ENCODE measurements at places on chromosomes 6 and 20.

GRCh38 chr20:17427638-17428037, 103.5 kb downstream of the BFSP1 start:
- no peak for DNase-seq

- no peak for DNase-seq
Observed at GRCh38 chr20:39263076-39263475, 300.9 kb downstream of the DHX35 start.

DNA sequence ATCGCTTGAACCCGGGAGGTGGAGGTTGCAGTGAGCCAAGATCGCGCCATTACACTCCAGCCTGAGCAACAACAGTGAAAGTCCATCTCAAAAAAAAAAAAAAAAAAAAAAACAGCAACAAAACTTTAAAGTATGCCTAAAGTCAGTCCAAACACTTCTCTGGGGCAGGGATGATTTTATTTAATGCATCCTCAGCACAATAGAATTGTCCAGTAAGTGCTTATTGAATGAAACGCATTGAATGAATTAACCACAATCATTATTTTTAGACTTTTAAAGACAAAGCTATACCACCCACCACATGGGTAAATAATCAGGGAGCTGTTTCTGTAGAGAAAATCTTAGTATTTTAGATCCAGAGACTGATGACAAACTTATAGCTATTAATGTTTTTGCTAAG, 16.6 kb upstream of the CTAGE9 start:
- no peak for DNase-seq

DNA sequence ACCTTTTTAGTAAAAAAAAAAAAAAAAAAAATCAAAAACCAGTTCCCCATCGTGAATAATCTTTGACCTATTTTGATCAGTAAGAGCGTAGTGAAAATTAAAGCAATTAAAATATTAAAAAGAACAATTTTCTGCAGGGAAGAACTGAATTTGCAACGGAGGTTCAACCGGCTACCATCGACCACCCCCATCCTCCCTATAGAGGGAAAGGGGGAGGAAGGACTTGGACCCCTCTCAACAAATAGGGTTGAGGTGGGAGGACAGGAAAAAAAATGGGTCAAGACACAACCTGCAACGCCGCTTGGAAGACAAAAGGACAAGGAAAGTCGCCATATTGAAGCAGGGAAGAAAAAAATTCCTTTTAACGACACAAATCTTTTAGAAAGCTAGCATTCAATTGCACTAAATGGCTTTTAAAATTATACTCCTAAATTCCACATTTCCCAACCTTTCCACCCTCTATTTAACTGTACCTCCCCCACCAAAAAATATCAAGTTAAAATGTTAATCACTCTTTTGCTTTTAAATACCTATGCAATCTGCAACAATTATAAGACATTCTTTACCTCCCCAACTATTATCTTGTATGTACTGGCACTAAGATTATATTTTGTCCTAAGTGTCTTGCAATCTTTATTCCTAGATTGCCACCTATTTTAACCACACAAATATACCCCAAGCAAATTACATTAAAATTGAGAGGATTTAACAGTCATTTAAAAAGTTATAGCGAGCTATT, 1.7 kb downstream of the PPP1R10 start:
- no peak for DNase-seq

- DNase-seq = no peak
Observed at GRCh38 chr6:81401970-81402690, 350.4 kb downstream of the TENT5A start.

- no peak for DNase-seq
Observed at GRCh38 chr6:13671548-13672127, 40.0 kb downstream of the RANBP9 start.

GRCh38 chr6:43773050-43773979, 3.3 kb downstream of the VEGFA start:
- peak; percentile 27 for DNase-seq

DNA sequence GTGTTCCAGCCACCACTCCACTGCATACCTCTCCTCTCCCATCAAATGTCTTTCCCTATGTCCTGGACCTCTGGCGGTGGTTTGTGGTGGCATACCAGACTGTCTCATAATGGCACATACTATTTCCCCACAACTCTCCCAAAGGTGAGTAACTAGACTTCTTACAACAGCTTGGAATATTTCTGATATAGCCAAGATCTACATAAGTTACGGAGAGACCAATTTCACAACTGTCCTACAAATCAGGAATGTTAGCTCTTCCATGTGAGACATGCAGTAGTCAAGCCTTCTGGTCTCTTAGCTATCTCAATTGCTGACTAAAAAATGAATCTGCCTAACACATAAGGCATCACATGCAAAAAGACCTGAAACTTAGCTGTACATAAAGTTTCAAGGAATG, 588.9 kb downstream of the RNF144B start:
- DNase-seq = no peak

DNA sequence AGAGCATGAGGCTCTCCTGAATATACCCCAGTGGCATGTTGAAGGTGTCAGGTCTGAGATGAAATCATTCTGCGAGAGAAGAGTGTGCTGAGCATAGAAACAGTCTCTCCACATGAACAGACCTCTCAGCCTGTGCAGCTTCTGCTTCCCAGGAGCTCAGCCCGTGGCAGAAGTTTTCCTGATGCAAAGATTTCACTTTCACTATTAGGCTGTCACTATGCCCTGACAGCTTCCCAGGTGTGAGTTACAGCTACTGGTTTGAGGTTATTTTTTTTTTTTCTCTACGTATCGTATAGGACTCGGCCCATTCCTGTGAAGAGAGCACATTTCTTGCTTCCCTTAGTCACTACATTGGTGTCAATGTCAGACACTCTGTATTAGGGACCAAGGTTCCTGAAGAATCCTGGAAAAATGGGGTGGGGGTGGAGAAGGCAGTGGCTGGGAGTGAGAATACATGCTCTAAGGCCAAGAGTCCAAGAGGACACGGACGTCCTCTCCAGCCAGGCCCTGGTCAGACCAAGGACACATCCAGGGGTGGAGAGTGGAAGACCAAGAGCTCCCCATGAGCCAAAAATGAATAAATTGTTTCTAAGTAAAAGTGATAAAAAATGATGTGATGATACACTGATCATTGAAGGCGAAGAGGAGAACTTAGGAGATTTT, 121.2 kb upstream of the AKAP12 start:
- no peak for DNase-seq

GRCh38 chr6:5132731-5133130, 47.6 kb downstream of the PPP1R3G start:
- peak; percentile 57 for DNase-seq
